T-helper 17 cell (primary cell): ENCODE measurements at places on chromosomes 6 and 20.

GRCh38 chr20:37407019-37407566, 61.2 kb downstream of the SRC start:
- peaks cover 13% of the 10 kb centered on the region for H3K4me1 ChIP-seq
- peak overlapping the region; percentile 82 for H3K4me3 ChIP-seq
- peak overlapping the region; percentile 79 for H3K27ac ChIP-seq
- peaks cover 10% of the 10 kb centered on the region for H3K36me3 ChIP-seq
- H3K27me3 ChIP-seq: peaks cover 12% of the 10 kb centered on the region

DNA sequence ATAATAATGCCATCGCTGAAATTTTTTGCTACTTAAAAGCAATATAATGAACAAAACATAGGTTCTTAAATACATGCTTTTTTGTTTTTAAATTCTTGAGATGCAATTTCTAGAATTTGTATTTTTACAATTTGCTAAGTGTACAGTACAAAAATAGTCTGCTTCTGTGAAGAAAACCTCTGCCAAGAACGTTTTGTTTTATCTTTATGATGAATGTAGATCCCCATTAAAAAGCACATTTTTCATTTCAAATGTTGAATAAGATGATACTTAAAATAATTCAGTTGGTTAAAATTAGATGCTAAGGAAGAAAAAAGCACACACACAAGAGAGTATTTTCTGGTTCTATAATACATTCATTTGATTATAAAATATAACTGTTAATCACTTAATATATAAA, 1358.5 kb upstream of the CITED2 start:
- H3K36me3 ChIP-seq: no peaks in the 10 kb centered on the region
- H3K4me3 ChIP-seq: no peak overlapping the region
- DNase-seq: no peak
- H3K27me3 ChIP-seq: no peaks in the 10 kb centered on the region
- peaks cover 4% of the 10 kb centered on the region for H3K4me1 ChIP-seq

DNA sequence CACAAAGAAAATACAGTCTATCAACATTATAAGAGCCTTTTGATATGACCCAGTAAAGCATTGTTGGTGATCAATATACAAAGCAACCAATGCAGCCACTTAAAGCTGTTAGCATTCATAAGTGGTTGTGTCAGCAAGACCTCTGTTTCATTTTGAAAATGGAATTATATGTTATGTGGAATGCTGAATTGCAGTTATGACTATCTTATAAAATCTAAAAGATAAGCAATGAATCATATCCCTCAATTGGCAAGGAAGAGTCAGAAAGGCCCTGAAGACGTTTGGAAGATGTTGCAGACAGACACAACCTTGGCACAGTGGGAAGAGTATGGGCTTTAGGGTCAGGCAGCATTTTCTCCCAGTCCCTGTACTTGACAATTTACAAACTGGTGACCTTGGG, 93.8 kb upstream of the RNF217 start:
- H3K27me3 ChIP-seq: peaks cover 12% of the 10 kb centered on the region
- no peaks in the 10 kb centered on the region for H3K36me3 ChIP-seq
- H3K4me3 ChIP-seq: no peak overlapping the region
- DNase-seq: no peak
- peaks cover 2% of the 10 kb centered on the region for H3K4me1 ChIP-seq

GRCh38 chr20:57317316-57317788, 12.3 kb upstream of the SPO11 start:
- no peak overlapping the region for H3K4me3 ChIP-seq
- peaks cover 4% of the 10 kb centered on the region for H3K36me3 ChIP-seq
- peaks cover 5% of the 10 kb centered on the region for H3K4me1 ChIP-seq
- peaks cover 57% of the 10 kb centered on the region for H3K27me3 ChIP-seq
- DNase-seq: no peak

GRCh38 chr6:65638047-65638831, 68.8 kb downstream of the EYS start:
- H3K4me1 ChIP-seq: no peaks in the 10 kb centered on the region
- no peaks in the 10 kb centered on the region for H3K27me3 ChIP-seq
- DNase-seq: no peak
- no peak overlapping the region for H3K4me3 ChIP-seq
- no peaks in the 10 kb centered on the region for H3K36me3 ChIP-seq
- H3K27ac ChIP-seq: no peak overlapping the region

DNA sequence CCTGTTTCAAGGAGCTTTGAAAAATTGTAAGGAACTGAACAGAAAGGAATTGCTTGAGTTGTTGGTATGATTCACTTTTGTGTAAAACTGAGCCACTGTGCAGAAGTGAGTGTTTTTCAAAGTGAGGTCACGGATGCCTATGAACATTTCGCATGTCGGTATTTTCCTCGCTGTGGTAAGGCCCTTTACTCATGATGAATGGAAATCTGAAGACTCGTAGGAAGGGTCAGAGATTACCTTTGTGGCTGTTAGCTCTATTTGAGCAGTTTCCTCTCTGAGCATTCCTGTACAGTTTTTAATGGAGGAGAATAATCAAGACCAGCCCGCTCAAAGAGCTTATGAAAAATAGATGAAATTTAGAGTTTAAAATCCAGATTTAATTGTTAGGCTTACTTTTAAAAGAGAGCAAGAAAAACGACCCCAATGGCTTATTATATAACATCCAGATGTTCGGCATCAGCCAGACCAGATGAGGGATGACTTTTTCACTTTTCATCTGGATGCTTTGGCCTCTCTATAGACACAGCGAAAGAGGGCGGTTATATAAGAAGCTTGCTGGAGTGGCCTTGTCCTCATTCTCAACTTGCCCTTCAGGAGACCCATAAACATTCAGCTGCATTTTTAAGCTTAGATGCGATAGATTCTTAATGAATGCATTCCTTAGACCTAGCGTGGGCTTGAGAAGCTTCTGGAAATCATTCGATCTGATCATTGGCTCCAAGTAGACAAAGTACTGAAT, 99.5 kb downstream of the CD83 start:
- H3K4me1 ChIP-seq: peaks cover under 1% of the 10 kb centered on the region
- DNase-seq: no peak
- no peak overlapping the region for H3K4me3 ChIP-seq
- peaks cover 8% of the 10 kb centered on the region for H3K27me3 ChIP-seq
- no peaks in the 10 kb centered on the region for H3K36me3 ChIP-seq
